ENCODE measurements at places on chromosomes 12 and 14.

DNA sequence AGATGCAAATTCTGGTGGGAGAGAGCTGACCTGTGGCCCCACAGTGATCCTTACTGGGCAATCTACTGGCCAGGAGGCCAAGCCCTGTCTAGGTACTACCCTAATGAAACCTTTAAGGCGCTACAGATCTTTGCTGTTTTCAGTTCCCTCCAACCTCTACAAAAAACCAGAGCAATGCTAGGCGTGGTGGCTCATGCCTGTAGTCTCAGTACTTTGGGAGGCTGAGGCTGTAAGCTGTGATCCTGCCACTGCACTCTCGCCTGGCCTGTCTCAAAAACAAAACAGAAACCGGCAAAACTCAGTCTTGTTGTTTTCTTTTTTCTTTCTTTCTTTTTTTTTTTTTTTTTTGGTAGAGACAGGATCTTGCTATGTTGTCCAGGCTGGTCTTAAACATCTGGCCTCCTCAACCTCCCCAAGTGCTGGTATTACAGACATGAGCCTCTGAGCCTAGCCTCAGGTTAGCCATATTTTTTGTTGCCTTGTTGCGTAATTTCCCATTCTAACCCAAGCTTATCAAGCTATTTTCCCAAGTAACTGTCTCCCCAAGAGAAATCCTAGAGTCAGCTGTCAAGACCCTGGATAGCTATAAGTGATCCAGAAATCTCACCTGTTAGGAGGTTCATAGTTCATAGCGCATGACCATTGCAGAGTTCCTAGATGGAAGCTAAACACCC lies 2.8 kb downstream of the ETFBKMT start:
- DNase-seq, result no peak

DNA sequence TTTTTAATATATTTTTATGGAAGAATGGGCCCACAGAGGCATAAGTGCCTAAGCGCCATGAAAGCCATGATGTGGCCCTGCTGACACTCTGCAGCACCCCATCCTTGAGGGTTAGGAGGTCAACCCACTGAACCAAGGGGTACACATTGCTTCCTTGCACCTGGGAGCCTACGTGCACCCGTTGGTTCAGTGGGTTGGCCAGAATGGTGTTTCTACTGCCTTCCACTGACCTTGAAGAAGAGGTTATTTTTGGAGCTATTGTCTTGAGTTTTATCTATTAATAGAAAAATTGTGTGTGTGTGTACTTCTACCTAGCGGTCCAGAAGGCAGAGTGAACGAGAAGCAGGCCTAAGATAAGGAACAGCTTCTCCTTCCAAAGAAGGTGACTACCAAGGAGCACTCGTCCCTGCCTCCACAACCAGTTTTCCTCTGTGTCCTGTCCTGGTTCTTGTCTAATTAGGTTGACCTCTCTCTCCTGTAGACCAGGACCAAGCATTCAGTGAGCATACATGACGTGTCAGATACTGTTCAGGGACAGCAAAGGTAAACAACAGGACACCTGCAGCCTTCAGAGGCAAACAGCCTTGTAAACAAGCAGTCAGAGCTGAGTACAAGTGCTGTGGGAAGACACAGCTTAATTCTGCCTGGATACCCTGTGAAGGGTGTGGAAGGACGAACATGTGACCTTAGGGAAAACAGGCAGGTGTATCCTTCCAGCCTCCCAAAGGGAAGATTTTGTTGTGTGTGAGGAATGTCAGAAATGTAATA lies 30.4 kb upstream of the PLEK2 start:
- no peak for DNase-seq

- no peak for DNase-seq
Observed at GRCh38 chr12:51954561-51955361, 3.3 kb downstream of the ACVR1B start.

- no peak for DNase-seq
Observed at GRCh38 chr12:52535574-52535973, 15.4 kb upstream of the KRT5 start.

DNA sequence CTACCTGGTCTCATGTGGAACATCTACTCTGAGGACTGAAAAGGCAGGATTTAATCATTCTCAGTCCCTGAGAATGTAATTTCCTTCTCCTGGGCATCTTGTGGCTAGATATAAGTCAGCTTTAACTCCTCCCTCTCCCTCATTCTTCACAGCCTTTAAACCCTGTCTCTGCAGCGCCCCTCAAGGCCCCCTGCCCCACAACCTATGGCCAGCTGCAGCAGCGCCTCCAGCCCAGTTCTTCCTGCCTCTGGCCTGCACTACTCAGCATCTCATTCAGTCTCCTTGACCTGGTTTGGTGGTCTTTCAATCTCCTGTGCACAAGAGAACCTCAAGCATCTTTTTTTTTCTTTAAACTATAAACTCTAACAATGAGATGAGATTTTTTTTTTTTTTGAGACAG lies 29.3 kb downstream of the NCKAP5L start:
- no peak for DNase-seq

GRCh38 chr12:13661005-13661887 lies 320.2 kb downstream of the GRIN2B start:
- no peak for DNase-seq
